ENCODE measurements at places on chromosomes 5 and 9. TPM values are rescaled to one million over a fixed set of nuclear protein-coding genes. Genes with fewer than 3 reads are reported as not detected.

GRCh38 chr9:101047848-101048397, 19.4 kb downstream of the PLPPR1 start:
- no peaks in the 10 kb centered on the region for H3K36me3 ChIP-seq
- peaks cover 15% of the 10 kb centered on the region for H3K27me3 ChIP-seq
- H3K4me3 ChIP-seq, result no peak overlapping the region
- DNase-seq, result no peak
- no peaks in the 10 kb centered on the region for H3K4me1 ChIP-seq

Gene NEUROG1
- not detected for total RNA-seq

DNA sequence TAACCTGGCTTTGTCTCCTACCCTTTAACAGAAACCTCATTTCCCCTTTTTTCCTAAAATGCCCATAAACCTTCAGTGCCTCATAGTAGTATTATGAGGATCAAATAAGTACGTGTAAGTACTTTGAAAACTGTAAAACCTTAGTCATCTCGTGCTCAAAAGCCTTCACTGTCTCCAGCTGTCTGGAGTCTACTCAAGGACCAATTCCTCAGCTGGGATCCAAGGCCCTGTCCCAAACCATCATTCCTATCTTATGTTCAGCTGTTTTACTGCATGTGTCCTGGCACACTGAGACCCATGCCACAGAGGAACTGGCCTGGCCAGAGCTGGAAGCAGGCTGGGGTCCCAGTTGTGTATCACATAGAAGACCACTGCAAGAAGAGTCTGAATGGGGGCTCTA, 15.9 kb downstream of the ADAMTSL1 start:
- peaks cover 37% of the 10 kb centered on the region for H3K4me1 ChIP-seq
- H3K36me3 ChIP-seq, result no peaks in the 10 kb centered on the region

Gene CD74
- total RNA-seq, result 16.1 TPM

GRCh38 chr5:100175346-100175745, 359.8 kb upstream of the FAM174A start:
- H3K36me3 ChIP-seq, result no peaks in the 10 kb centered on the region
- H3K4me3 ChIP-seq, result no peak overlapping the region
- H3K27ac ChIP-seq, result no peak overlapping the region
- no peak for DNase-seq
- no peaks in the 10 kb centered on the region for H3K27me3 ChIP-seq

Gene NUTM2G
- not detected for total RNA-seq
